ENCODE measurements at places on chromosomes 2 and 18.

DNA sequence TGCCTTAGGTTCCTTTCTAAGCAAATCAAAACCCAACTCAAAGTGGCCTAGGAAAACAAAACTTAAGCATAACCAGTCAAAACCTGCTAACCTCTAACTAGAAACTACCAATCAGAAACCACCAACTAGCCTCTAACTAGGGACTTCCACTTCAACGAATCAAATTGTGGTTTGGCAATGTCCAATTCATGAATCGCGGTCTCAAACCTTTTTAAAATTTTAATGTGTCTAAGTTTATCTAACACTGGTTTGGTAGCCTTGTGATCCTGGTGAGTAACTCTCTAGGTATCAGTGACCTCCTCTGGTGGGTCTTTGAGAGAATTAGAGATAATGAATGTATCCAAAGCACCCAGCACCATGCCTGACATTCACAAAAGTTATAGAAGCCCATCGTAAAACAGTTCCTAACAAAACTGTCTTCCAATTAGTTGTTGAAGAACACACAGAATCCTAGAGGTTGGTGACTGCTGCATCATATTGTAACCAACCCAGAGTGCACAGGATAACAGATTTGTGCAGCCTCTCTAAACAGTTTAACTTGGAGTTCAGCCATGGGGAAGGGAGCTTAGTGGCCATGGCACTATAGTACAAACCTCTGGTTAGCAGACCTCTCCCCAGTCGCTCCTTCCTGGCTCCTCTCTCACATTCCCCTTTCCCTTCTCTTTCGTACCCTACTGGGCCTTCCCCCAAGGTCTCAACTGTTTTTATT is 45.2 kb upstream of the B3GNT2 start:
- DNase-seq = no peak

- DNase-seq = no peak
Measured at GRCh38 chr2:6213056-6213780, 521.0 kb downstream of the SOX11 start.

DNA sequence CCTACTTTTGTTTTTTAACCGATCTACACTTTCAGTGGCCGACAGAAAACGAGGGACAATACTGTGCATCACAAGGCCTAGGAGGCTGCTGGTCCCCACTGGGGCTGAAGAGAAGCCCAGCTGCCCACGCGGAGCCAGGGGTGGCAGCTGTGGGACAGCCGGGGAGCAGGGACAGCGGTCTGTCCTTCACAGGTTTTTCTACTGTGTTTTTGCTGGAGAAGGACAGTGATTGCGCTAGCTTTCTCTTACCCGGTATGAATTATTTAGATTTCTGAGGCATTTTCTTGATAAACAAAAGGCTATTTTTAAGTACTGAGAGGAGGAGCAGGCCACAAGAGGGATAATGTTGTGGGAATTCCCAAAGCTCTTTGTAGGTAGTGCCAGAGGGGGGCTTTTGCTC is 219.8 kb downstream of the ATAD2B start:
- DNase-seq = no peak

- no peak for DNase-seq
Measured at GRCh38 chr18:28637897-28638296, 461.0 kb upstream of the CDH2 start.

GRCh38 chr2:166773308-166773949 is 114.9 kb upstream of the XIRP2 start:
- DNase-seq = no peak

DNA sequence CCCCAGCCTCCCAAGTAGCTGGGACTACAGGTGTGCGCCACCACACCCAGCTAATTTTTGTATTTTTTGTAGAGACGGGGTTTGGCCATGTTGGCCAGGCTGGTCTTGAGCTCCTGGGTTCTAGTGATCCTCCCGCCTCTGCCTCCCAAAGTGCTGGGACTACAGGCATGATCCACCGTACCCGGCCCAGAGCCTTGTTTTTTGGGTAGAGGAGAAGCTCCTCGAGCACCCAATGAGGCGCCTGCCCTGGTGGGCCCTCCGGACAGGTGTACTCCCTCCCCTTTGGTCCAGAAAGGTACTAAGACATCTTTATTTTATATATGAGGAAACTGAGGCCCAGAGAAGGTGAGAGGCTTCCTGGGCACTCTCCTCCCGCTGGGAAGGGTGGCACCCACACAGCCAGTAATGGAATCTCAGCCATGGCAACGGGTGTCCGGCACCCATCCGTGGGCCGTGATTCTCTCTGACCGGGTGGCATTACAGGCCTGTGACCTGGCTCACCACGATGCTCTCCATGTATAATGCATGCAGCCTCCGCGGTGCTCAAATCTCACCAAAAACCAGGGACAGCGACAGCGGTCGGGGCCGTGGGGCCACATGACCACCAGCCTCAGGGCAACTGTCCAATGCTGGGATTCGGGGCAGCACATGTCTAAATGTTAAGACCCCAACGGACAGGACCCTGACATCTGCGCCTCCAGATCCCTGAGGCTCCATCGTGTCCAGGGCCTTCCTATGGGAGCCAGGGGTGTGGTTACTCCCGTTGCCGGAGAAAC is 16.8 kb upstream of the KLHL30 start:
- DNase-seq = no peak

DNA sequence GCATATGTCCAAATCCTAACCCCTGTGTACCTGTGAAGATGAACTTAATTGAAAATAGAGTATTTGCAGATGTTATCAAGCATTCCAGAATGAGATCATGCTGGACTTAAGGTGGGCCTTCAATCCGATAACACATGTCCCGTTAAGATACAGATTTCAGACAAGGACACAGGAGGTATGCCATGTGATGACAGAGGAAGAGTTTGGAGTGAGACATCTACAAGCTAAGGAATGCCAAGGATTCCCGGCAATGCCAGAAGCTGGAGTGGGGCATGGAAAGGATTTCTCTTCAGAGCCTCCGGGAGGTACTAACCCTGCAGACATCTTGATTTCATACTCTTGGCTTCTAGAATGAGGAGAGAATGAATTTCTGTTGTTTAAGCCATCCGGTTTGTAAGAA is 231.7 kb downstream of the ALK start:
- no peak for DNase-seq

GRCh38 chr2:174454566-174454965 is 32.3 kb downstream of the GPR155 start:
- no peak for DNase-seq

DNA sequence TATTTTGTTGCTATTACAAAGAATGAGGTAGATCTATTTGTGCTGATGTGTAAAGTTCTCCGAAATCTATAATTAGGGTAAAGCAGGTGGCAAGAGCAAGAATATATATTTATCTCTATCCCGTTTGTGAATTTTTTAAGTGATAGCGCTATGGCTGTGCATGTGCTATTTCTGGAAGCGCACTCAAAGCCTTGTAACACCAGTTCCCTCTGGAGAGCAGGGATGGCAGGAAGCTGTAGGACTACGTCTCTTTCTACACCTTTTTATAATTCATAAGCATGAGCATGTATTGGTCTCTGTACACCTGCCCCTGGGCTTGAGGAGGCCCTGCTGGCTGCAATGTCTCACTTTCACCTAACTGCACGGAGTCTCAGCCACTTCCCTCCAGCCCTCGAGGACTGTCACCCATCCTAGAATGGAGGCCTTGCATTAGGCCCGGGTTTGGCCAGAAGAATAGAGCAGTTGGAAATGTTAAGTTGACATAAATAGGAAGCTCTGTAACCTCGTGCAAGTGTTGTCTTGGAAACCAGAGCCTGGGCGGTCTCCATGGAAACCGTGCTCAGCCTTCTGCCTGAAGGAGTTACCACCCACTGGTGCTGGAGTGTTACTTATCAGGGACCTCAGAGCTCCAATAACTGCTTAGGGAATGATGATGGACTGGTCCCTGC is 20.9 kb downstream of the ITM2C start:
- DNase-seq = no peak

GRCh38 chr2:238948765-238949641 is 101.1 kb downstream of the TWIST2 start:
- DNase-seq = no peak

DNA sequence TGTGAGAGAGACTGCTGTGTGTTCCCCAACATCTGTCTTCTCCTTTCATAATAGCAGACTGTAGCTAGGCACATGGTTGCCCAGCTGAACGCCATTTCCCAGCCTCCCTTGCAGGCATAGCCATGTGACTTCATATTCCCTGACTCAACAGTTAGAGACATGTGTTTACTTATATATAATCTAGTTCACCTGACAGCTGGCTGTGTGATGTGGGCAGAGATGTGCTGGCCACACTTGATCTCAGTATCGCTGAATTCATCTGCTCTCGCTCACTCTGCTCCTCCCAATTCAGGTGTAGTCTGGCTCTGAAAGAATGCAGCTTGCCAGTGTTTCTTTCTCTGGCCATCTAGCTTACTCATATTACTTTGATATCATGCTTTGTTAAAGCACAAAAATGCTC is 52.3 kb upstream of the SEC11C start:
- DNase-seq = no peak

- no peak for DNase-seq
Measured at GRCh38 chr2:127102521-127103242, 4.3 kb downstream of the BIN1 start.

- DNase-seq = no peak
Measured at GRCh38 chr2:213221957-213222356, 62.3 kb upstream of the SPAG16 start.

DNA sequence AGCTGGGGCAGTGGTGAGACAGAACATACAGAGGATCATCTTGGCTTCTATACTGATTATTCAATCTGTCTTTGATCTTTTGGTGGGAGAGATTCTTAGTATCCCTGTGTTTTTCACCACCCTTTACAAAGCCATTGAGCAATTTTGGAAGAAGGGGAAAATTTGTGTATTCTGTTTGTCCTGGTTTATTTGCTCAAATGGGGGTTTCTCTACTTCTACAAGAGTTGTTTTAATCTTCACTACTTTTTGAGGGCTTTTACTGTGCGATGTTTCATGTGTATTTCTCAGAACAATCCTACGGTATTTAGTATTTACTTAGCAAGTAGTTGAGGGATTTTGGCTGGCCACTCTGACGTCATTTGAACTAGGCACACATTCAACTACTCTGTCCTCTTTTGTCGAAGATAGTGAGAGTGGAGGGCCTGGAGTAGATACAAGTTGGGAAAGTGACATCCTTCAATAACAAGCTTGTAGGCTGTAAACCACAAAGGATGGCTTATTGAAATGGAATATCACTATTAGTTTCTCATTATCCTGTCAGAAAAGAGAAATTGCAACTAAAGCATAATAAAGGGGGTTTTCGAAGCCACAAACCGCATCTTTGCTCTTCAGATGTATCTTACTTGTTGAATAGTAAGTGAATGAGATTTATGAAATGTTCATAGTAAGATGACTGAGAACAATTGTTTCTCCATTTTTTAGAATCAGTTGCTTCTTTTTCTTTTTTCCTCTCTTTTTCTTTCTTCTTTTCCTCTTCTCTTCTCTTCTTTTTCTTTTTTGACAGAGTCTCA is 24.8 kb downstream of the FMNL2 start:
- DNase-seq = no peak
